ENCODE measurements at places on chromosomes 2 and 18.

DNA sequence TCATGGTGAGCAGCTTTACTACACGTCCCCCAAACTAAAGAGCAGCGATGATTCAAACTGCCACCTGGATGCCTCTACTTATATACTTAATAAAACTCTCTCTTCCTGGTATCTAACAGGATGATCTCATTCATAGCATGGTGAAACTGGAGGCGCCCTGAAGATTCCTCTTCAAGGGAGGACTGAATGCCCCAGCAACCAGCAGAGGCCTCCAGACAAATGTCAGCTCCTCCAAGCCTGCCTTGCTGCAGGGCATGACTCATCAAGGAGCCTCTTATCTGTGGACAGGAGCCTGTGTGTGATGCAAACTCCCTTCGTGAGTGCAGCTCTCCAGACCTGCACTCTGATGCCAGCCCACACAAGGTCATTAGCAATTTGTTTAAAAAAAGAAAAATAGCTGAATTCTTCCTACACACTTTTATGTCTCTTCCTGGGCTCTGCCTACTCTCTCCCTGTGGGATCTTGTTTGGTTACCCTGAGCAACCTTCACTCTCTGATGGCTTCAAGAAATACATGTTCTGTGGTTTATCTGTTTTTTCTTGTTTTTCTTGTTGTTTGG is 30.2 kb downstream of the LONRF2 start:
- DNase-seq = no peak

- DNase-seq = no peak
Observed at GRCh38 chr2:41061356-41061755, 609.5 kb upstream of the SLC8A1 start.

GRCh38 chr18:36281936-36282335 is 15.6 kb upstream of the FHOD3 start:
- DNase-seq = no peak

DNA sequence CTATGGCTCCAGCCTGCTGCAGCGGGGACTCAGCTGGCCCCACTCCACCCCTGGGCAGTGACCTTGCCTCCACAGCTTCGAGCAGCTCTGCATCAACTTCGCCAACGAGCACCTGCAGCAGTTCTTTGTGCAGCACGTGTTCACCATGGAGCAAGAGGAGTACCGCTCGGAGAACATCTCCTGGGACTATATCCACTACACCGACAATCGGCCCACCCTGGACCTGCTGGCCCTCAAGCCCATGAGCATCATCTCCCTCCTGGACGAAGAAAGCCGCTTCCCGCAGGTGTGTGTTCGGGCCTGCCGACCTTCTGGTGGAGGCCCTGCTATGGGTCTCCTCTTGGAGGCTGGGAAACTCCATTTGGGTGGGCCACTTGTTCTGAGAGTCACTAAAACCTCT is 48.6 kb downstream of the MYO7B start:
- DNase-seq = no peak

GRCh38 chr18:55256226-55256928 is 297.1 kb upstream of the CCDC68 start:
- no peak for DNase-seq

GRCh38 chr2:16726147-16726546 is 60.5 kb upstream of the CYRIA start:
- no peak for DNase-seq

DNA sequence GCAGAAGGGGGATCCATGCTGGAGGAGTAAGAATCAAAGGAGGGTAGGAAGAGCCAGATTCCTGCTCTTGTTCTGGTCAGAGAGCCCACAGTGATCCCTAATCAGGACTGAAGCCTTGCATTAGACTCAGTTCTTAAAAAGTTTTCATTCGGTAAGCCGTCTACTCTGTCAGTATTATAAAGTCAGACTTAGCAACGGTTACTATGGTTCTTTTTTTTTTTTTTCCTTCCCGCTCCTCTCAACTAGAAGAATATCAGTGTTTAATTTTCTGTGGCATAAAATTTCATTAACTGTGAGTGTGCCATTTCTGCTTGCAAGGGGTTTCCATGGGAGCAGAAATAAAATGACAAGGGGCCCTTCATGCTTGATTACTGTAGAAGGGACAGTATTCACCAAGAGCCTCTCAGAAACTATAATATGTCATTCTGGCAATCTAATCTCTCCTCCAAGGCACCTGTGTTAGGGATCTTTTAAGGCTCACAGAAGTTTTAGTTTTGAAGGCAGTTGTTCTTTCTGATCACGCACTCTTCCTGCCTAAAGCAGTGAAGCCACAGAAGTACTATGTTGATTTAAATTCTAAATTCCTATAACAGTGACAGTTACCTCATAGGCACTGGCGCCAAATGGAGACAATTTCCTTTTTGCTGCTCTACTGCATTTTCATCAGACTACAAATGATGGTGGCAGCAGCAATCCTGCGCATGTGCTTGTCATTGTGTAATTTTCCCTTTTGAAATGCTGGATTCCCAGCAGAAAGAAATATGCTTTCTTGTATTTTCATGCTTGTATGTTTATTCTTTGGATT is 57.0 kb downstream of the OSBPL6 start:
- DNase-seq = no peak

DNA sequence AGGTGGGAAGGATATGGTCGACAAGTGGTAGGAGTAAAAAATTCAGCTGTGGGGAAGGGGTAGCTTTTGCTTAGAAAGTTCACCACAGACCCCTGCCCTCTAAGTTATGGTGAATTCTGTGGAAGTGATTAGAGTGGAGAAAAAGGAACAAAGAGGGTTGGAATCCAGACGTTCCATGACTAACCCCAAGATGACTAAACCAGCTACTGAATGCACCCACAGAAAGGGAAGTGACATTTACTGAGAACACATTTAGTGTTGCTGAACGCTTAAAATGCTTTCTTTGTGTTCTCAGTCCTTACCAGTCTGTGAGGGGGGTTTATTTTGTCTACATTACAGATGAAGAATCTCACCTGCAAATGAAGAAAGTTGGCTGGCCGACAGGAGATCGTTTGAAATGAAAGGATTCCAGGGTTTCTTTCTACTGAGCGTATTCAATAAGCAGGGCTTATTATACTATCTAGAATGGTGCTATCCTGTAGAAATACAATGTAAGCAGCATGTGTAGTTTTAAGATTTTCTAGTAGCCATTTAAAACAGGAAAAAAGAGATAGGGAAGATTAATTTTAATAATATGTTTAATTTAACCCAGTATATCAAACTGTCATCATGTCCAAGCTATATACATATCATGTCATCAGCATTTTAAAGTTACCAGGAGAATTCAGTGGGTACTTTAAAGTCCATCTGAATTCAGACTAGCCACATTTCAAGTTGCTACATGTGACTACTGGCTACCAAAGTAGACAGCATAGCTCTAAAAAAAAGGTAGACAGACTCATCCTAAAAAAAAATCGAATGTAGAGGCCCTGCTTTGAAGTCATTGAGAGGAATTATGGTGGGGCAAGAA is 60.1 kb downstream of the LIMS1 start:
- no peak for DNase-seq

DNA sequence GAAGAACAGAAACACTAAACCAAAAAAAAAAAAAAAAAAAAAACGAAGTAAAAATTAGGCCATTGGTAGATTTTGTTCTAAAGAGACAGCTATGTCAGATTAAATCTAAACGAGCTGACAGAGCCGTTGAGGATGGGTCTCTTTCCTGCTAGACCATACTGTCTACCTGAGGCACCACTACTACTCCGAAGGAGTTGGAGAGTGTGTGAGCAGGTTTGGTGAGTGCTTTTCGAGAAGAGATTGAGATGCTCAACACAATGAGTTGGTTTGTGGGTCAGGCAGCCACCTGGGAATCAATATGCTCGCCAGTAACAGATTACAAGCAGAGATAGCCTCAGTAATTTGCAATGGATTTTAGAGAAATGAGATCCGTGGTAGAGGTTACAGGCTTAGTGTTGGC is 281.5 kb upstream of the EPAS1 start:
- no peak for DNase-seq

- DNase-seq = no peak
Observed at GRCh38 chr2:128291844-128292598, 26.6 kb downstream of the HS6ST1 start.

Measured in iPS DF 6.9 (cell line).